Stimulated activated CD4-positive, alpha-beta T cell treated with anti-CD3 and anti-CD28 coated beads, Interleukin-1b, Interleukin-23, amount 100 ng/mL, for 1 hour (primary cell): ENCODE measurements at places on chromosomes 2 and 18.

DNA sequence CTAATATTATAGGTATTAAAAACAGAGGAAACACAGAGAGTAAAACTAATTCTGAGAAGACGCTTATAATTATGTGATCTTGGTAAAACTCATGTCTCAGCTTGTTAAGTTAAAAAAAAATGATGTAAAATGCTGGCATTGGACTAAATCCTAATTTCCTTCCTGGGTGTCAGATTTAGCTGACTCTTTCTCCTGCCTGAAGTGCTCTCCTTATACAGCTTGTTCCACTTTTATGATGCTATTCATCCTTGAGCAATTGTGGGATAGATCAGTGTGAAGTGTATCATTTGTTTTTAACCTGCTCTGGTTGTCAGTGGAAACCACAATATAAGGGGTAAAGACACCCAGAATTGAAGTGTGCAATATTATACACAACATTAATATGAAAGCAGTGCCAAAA lies 84.9 kb downstream of the EFEMP1 start:
- DNase-seq: no peak

DNA sequence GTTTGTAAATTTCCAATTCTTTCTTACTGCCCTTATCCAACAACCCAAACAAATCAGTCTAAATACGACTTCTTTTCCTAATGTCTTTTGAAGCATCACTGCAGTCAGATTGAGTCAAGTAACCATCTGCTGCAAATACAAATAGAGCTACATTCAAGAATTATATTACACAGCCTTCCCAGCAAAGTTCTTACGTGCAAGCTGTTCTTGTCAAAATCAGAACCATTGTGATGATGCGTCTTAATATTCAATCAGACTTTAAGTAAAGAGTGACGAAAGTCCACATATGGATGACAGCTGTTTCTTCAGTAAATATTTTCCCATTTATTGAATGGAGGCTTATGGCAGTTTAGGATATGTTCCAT lies 943.8 kb downstream of the LRP1B start:
- no peak for DNase-seq

DNA sequence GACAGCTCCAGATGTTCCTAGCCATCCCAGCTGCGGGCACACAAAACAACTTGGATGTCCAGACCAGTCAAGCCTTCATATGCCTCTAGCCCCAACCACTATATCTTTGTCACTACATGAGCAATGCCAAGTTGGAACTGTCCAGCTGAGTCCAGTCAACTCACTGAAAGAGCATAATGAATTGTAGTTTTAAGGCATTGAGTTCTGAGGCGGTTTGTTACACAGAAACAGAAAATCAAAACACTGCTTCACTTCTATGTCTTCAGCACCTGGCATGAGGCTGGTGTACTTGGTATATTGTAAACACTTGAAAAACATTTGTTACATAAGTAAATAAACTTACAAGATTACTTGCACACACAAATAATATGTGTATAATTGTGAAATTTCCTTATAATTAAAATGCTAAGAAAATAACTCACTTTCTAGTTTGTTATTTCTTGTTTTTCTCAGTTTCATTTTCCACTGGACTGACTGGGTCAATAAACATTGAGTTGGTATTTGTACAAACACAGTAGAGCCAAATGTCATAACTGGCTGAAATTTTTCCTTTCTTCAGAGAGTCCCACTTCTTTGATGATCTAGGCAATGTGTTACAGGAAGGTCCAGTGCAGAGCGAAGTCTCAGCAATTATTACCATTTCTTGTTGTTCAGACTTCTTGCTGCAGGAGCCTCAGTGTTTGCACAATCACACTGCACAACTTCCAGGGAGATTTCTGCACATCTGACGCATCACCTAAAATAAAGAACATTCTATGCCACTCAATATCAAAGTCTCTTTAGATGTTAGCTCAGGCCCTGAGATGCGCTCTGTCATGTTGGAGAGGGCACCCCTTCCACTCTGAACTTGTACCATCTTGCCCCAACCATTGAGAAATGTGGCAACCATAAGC lies 38.2 kb upstream of the DPP4 start:
- DNase-seq: no peak

DNA sequence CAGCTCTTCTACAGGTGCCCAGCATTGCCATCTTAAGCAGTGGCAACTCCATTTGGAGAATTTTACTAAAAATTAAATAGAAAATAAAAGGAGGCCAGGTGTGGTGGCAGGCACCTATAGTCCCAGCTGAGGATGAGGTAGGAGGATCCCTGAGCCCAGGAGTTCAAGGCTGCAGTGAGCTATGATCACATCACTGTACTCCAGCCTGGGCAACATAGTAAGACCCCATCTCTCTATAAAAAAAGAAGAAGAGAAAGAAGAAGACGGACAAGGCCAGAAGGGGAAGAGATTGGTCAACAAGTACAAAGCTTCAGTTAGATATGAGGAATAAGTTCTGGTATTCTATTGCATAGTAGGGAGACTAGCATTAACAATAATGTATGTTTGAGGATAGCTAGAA lies 21.7 kb upstream of the HNRNPA3 start:
- DNase-seq: no peak

DNA sequence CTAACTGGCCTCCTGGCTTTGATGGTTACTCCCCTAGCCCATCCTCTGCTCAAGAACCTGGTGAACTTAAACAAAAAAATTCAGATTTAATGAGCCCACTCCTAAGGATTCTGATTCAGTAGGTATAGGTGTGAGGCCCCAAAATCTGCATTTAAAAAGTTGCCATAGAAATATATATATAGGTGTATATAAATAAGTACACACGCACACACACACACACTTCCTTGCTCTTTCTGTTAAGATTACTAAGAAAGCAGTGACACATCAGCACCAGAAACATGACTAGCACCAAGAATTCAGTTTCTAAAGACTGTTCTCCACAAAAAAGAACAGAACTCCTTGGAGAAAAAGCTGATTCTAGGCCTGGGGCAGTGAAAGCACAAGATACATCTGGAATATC lies 17.8 kb downstream of the EML6 start:
- no peak for DNase-seq

GRCh38 chr2:72980535-72981217 lies 63.4 kb downstream of the EMX1 start:
- DNase-seq: no peak

GRCh38 chr2:28628506-28628905 lies 123.1 kb upstream of the PPP1CB start:
- DNase-seq: no peak

GRCh38 chr2:175166216-175166824 lies 1.7 kb downstream of the ATF2 start:
- no peak for DNase-seq

DNA sequence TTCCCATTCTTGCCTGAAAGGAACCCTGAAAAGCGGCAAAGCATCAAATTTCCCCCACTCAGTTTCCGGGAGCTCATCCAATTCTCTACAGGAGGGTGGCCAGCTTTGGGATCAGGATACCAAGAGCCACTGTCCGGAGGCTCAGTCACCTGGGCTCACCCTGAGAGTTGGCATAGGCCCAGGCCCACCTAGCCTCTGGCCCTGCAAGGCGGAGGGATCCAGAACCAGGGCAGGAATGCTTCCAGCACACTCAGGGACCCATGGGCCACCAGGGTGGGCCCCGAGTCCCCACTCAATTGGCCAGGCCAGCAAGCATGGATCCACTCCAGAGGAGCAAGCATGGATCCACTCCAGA lies 432.9 kb upstream of the MYT1L start:
- no peak for DNase-seq

DNA sequence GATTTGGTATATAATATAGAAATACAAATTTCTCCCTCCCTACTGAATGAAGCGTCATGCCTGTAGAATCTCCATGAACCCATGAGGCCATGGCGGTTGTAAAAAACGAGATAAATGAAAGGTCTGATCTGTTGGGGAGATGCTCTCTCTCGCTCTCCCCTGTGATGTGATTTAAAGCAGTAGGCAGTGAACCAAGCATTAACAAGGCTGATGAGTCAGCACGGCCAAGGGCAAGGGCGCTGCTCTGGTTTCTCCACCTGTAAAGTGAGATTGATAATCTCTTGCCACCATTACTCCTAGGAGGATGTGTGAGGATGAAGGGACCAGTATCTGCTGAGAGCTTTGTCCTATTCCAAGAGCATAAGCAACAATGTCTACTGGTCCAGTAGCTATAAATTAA lies 553.3 kb downstream of the CMPK2 start:
- no peak for DNase-seq

DNA sequence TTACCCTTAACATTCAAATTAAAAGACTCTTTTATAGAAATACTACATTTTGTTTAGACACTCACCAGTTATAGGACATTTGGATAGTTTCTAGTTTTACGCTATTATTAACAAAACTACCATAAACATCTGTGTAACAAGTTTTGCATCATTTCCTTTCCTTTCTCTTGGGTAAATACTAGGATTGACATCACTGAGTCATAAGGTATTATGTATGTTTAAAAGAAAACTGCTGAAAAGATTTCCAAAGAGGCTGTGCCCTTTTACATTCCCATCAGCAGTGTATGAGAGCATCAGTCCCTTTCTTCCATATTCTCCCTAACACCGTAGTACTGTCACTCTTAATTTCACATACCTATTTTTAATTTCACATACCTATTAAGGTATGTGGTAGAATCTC lies 130.6 kb downstream of the USP34 start:
- no peak for DNase-seq

- no peak for DNase-seq
These were observed 137.7 kb downstream of the THADA start for GRCh38 chr2:43458014-43458628.

- no peak for DNase-seq
These were observed 88.4 kb downstream of the ICOS start for GRCh38 chr2:204024906-204025475.

GRCh38 chr18:74522635-74523548 lies 11.4 kb upstream of the CNDP1 start:
- DNase-seq: no peak

DNA sequence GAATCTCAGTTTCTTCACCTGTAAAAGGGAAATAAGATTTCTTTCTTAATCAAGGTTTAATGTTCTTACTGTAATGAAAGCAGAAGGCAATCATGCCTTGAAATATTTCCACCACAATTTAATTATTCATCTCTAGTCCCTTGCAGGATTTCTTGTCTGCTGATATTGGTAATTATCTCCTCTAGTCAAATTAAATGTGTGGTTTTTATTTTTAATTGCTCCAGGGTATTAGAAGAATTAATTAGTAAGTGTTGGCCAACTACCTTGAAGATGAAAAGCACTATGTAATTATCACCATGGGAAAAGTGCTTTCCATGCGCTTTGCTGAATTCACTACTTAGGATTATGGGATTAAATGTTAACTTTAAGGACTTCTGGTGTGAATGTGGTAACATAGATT lies 8.7 kb upstream of the LAPTM4A start:
- DNase-seq: no peak

DNA sequence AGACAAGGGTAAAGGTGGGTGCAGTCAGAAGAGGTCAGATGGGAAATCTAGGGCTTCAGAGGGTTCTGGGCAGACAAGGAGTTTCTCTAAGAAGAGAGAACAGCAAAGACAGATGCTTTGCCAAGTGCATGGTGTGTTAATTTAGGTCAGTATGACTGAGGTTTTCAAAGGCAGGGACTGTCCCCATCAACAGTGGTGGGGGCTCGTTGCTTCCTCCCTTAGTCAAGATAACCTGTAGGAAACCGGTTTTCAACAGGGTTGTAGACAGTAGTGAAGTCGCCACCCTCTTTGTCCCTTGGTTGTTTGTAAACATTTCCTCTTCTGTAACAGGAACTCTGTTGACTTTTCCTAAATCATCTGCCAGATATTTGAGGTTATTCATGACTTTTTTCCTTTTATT lies 11.6 kb downstream of the RAB12 start:
- no peak for DNase-seq

DNA sequence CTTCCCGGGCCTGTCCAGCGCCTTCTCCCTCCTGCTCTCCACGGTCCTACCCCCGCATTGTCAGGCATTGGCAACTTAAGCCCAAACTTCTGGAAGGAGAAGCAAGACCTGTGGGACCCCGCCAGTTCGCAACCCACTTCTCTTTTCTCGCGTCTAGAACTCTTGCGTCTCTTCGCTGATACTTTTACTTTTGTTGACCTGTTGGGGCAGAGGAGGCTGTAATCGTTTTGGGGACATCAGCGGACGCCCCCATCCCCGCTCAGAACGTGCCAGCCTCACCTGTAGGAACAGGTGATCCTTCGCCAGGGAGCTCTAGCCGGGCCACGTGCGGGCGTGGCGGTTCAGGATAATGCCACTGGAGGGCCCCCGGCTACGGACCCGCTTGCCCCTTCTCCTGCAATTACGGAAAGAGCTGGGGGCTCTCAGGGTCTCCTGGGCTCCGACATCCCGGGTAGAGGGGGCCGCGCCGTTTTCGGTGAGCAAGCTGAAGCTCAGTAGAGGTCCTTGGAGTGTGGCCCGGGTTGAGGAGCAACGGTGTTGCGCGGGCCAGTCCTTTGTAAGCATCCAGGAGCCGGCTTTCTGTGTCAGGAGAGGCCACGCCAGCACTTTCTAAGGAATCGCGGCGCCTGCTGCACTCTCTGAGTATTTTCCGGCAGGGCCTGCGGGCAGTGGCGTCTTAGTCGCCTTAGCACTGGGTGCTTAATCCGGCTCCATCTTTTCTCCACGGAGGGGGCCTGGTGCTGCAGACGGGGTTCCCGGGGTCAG lies 1.6 kb downstream of the MTCL1 start:
- DNase-seq: no peak

- DNase-seq: no peak
These were observed 190.9 kb downstream of the TFCP2L1 start for GRCh38 chr2:121094101-121094500.
